ENCODE measurements at places on chromosomes 5 and 9. TPM values are rescaled to one million over a fixed set of nuclear protein-coding genes. Genes with fewer than 3 reads are reported as not detected.

- peaks cover 26% of the 10 kb centered on the region for H3K27me3 ChIP-seq
- no peaks in the 10 kb centered on the region for H3K36me3 ChIP-seq
- no peak overlapping the region for H3K27ac ChIP-seq
- no peak overlapping the region for H3K4me3 ChIP-seq
These were observed 140.5 kb upstream of the PITX1 start for GRCh38 chr5:135174315-135175096.

DNA sequence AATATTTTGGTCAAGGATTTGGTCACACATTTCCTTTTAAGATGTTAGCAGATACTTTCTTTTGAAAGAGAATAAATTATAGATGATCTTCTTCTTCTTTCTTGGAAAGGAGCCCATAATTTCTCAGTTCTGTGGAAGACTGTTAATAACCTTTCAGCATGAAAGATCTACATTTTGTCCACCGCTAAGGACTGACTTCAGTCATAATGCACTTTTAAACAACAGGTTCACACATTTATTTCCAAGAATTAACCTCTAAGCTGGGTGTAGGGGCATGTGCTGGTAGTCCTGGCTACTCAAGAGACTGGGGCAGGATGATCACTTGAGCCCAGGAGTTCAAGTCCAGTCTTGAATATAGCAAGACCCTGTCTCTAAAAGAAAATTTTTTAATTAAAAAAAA lies 93.0 kb downstream of the PRKACG start:
- no peaks in the 10 kb centered on the region for H3K4me1 ChIP-seq
- H3K4me3 ChIP-seq, result no peak overlapping the region
- H3K27me3 ChIP-seq, result no peaks in the 10 kb centered on the region
- no peak for DNase-seq
- no peaks in the 10 kb centered on the region for H3K36me3 ChIP-seq

DNA sequence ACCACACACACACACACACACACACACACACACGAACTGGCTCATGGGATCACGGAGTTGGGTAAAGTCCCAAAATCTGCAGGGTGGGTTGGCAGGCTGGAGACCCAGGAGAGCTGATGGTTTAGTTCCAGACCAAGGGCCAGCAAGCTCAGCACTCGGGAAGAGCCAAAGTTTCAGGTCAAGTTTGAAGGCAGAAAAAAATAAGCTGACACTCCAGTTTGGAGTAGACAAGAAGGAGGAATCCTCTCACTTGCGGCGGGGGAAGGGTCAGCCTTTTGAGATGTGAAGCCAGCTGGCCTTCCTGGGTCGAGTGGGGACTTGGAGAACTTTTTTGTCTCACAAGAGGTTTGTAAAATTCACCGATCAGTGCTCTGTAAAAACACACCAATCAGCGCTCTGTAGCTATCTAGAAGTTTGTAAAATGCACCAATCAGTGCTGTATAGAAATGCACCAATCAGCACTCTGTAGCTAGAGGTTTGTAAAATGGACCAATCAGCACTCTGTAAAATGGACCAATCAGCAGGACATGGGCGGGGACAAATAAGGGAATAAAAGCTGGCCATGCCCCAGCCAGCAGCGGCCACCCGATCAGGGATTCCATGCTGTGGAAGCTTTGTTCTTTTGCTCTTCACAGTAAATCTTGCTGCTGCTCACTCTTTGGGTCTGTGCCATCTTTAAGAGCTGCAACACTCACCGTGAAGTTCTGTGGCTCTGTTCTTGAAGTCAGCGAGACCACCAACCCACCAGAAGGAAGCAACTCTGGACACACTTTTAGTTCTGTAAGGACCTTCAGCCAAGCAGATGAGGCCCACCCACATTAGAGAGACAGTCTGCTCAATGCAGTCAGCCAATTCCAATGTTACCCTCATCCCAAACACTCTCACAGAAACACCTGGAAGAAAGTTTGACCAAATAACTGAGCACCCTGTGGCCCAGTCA lies 37.8 kb upstream of the UNC5A start:
- peaks cover 5% of the 10 kb centered on the region for H3K27me3 ChIP-seq
- H3K4me1 ChIP-seq, result no peaks in the 10 kb centered on the region
- no peaks in the 10 kb centered on the region for H3K36me3 ChIP-seq
- H3K4me3 ChIP-seq, result no peak overlapping the region
- H3K27ac ChIP-seq, result no peak overlapping the region
- no peak for DNase-seq

Gene KIF12
- not detected for total RNA-seq

GRCh38 chr5:176611435-176611834 lies 1.5 kb upstream of the GPRIN1 start:
- no peak overlapping the region for H3K27ac ChIP-seq
- H3K36me3 ChIP-seq, result no peaks in the 10 kb centered on the region
- DNase-seq, result peak; percentile 89
- no peak overlapping the region for H3K4me3 ChIP-seq
- H3K4me1 ChIP-seq, result peaks cover 26% of the 10 kb centered on the region

GRCh38 chr9:19754921-19755320 lies 33.9 kb downstream of the SLC24A2 start:
- H3K27ac ChIP-seq, result no peak overlapping the region
- H3K36me3 ChIP-seq, result no peaks in the 10 kb centered on the region
- no peaks in the 10 kb centered on the region for H3K27me3 ChIP-seq
- H3K4me1 ChIP-seq, result no peaks in the 10 kb centered on the region
- no peak for DNase-seq

DNA sequence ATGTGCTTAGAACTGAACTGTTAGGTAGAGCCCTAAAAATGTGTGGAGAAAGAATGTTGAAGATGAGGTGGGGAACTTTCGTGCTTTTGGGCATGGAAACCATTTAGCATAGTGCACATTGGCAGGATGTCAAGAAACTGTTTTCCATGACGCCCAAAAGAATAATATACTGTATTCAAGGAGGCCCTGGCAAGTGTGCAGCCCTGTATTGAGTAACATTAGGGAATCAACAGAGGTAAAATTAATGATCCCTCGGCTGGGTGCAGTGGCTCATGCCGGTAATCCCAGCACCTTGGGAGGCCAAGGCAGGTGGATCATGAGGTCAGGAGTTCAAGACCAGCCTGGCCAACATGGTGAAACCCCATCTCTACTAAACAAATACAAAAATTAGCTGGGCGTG lies 20.9 kb upstream of the PLIN2 start:
- H3K27ac ChIP-seq, result no peak overlapping the region
- H3K36me3 ChIP-seq, result no peaks in the 10 kb centered on the region

GRCh38 chr5:173653822-173654523 lies 37.5 kb upstream of the BOD1 start:
- H3K4me1 ChIP-seq, result no peaks in the 10 kb centered on the region
- no peak overlapping the region for H3K27ac ChIP-seq
- no peaks in the 10 kb centered on the region for H3K36me3 ChIP-seq
- DNase-seq, result no peak
- no peaks in the 10 kb centered on the region for H3K27me3 ChIP-seq
- H3K4me3 ChIP-seq, result no peak overlapping the region
